ENCODE measurements at places on chromosomes 3 and 15.

- no peak for DNase-seq
Observed at GRCh38 chr3:71154846-71155245, 428.7 kb downstream of the FOXP1 start.

DNA sequence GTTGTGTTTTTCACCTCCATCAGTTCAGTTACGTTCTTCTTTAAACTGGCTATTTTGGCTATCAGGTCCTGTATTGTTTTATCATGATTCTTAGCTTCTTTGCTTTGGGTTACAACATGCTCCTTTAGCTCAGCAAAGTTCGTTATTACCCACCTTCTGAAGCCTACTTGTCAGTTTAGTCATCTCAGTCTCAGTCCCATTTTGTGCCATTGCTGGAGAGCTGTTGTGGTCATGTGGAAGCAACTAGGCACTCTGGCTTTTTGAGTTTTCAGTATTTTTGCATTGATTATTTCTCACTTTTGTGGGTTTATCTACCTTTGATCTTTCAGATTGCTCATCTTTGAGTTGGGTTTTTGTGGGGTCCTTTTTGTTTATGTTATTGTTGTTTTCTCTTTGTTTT lies 151.3 kb downstream of the CFAP20DC start:
- no peak for DNase-seq

- DNase-seq = no peak
Observed at GRCh38 chr3:124791142-124791541, 60.9 kb downstream of the UMPS start.

- no peak for DNase-seq
Observed at GRCh38 chr3:177427540-177427939, 230.3 kb upstream of the TBL1XR1 start.

GRCh38 chr15:43735416-43735815 lies 10.8 kb upstream of the PDIA3 start:
- no peak for DNase-seq
